ENCODE measurements at places on chromosomes 2 and 18. TPM values are rescaled to one million over a fixed set of nuclear protein-coding genes. Genes with fewer than 3 reads are reported as not detected.

SIX3 gene
- not detected for total RNA-seq

- no peak for DNase-seq
Measured at GRCh38 chr18:48320639-48320945, 88.6 kb downstream of the ZBTB7C start.

DNA sequence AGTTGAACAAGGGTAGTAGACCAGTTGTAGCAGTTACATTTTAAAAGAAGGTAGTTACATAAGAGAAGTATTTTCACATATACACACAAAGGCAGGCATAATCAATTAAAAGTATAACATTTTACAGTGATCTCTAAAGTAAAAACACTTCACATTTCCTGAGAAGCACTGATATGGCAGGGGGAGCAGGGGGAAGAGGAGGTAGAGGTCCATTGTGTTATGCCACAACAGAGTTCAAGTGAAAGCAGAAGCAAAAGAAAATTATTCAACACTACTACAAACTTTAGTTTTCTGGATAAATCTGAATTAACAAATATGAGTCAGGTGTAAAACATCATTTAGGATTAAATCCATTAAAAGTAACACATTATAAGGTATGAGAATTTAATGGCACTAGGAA lies 38.4 kb downstream of the ROCK1 start:
- DNase-seq: no peak

ITGB6 gene
- not detected for total RNA-seq

GRCh38 chr2:64657411-64657810 lies 3.7 kb upstream of the SERTAD2 start:
- no peak for DNase-seq

DCC gene
- not detected for total RNA-seq

- DNase-seq: no peak
Measured at GRCh38 chr2:33395655-33396249, 80.7 kb upstream of the RASGRP3 start.

RTP5 gene
- total RNA-seq: not detected

VPS4B gene
- total RNA-seq: 60.4 TPM

GRCh38 chr2:17754773-17755425 lies 961 bp downstream of the GEN1 start:
- DNase-seq: no peak

All from sciatic nerve (tissue), 2 donors.